ENCODE measurements at places on chromosomes 1 and 21. TPM values are rescaled to one million over a fixed set of nuclear protein-coding genes. Genes with fewer than 3 reads are reported as not detected.

GRCh38 chr21:38205940-38206339, 50.9 kb upstream of the KCNJ15 start:
- no peak for DNase-seq
- H3K27me3 ChIP-seq, result no peaks in the 10 kb centered on the region
- no peaks in the 10 kb centered on the region for H3K36me3 ChIP-seq
- H3K4me3 ChIP-seq, result no peak overlapping the region

Gene OR10Z1
- total RNA-seq, result not detected

DNA sequence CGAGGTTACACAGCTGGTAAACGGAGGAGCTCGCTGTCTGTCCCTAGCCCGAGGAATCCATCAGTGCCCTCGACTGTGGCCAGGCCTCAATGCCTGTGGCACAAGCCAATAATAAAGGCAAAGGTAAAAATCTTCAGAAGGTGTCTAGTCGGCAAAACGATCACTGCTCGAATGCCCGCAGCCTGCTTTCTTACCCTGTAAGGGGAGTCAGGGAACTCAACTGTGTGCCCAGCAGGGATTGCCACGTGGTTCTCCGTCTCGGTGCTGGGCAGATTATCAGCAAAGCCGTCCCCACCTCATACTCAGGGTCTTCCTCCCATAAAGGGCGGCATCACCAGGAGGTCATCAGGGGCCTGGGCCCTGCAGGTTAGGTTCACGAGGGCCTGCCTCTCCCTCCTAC, 103.4 kb downstream of the PAX7 start:
- no peak for DNase-seq
- H3K36me3 ChIP-seq, result no peaks in the 10 kb centered on the region
- no peak overlapping the region for H3K27ac ChIP-seq
- no peaks in the 10 kb centered on the region for H3K4me1 ChIP-seq
- no peak overlapping the region for H3K4me3 ChIP-seq
- no peaks in the 10 kb centered on the region for H3K27me3 ChIP-seq

GRCh38 chr21:33511639-33512038, 20.1 kb upstream of the DNAJC28 start:
- no peak overlapping the region for H3K27ac ChIP-seq
- H3K4me3 ChIP-seq, result no peak overlapping the region
- no peaks in the 10 kb centered on the region for H3K27me3 ChIP-seq
- H3K4me1 ChIP-seq, result no peaks in the 10 kb centered on the region
- H3K36me3 ChIP-seq, result peaks cover 21% of the 10 kb centered on the region
- no peak for DNase-seq

DNA sequence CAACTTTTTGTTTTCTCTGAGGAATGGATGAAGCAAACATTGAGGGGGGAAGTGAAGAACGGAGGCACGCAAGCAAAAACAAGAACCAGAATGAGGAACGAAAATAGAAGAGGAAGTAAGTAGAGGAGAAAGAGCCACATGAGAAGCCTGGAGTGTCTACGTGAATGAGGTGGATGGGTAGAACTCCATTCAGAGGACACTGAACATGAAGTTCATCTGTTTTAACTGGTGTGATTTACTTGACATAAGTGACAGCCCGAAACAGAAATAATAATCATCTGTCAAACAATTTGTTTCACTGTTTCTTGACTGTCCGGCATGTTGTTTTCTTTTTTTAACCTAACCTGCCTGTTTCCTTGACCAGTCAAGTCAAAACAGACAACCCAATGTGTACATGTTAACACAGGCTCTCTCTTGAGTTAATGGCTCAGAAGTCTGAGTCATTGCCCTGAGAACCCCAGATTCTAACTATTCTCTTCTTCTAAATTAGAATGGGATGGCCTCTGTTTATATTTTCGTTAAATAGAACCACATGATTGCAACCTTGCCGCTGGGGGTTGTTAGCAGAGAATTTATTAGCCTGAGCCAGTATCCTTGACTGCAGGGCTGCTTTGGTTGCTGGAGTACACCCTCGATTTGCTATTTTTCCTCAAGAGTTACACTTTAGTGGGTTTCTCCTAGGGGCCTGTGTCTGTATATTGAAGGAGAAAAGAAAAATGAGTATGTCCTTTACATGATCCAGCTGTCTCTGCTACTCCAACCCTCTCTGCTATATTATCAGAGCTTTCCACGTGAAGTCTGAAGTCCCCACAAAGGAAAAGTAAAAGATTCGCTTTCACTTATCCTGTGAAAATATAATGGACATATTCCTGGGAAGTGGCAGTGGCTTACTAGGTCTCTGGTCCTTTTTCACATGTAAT, 151.7 kb downstream of the ZC3H11B start:
- H3K27ac ChIP-seq, result peak overlapping the region; percentile 47
- DNase-seq, result no peak
- no peak overlapping the region for H3K4me3 ChIP-seq
- no peaks in the 10 kb centered on the region for H3K36me3 ChIP-seq
- no peaks in the 10 kb centered on the region for H3K27me3 ChIP-seq

Gene TMEM200B
- total RNA-seq, result 31.4 TPM

Gene PGBD5
- total RNA-seq, result 0.14 TPM

- no peaks in the 10 kb centered on the region for H3K27me3 ChIP-seq
- H3K4me3 ChIP-seq, result peak overlapping the region; percentile 81
- peaks cover 13% of the 10 kb centered on the region for H3K4me1 ChIP-seq
- no peak for DNase-seq
Observed at GRCh38 chr1:40372658-40373322, 737 bp upstream of the SMAP2 start.

DNA sequence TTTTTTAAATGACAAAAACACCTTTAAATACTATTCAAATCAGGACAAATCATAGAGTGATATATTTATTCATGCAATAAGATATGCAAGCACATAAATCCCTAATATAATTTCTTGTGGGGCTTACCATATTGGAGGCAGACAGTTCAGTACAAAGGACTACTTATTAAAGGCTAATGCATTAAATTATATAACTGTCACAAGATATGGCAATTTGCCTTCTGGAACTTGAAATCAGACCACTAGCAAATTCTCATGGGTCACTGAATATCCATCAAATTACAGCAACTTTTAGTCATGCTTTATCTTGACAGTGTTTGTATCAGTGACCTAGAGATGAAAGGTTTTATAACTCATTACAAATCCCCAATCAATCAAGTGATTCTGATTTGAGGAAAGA, 54.1 kb upstream of the NCAM2 start:
- DNase-seq, result no peak
- H3K27me3 ChIP-seq, result no peaks in the 10 kb centered on the region
- H3K4me1 ChIP-seq, result no peaks in the 10 kb centered on the region
- no peak overlapping the region for H3K27ac ChIP-seq

DNA sequence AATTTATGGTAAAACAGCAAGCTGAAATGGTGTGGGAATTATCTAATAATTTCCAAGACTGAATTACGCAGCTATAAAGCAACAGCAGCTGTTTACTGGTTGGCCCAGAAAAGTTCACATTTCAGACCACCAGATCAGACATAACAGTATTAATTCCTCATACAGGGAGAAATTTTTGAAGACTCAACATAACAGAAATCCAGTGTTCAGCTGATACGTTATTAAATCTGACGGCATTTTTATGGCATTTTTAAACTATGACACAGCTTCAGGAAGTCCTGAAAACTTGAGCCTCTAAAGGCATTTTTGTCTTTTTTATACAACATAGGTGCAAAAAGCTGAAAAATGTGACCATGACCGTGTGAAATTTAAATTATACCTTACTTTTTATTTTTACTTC, 91.2 kb downstream of the APP start:
- H3K4me1 ChIP-seq, result peaks cover 5% of the 10 kb centered on the region
- no peaks in the 10 kb centered on the region for H3K27me3 ChIP-seq
- no peak overlapping the region for H3K4me3 ChIP-seq
- no peak for DNase-seq

Gene PLA2G2C
- not detected for total RNA-seq

GRCh38 chr1:175273376-175274031, 80.9 kb upstream of the KIAA0040 start:
- DNase-seq, result no peak
- H3K4me1 ChIP-seq, result peaks cover 7% of the 10 kb centered on the region
- no peaks in the 10 kb centered on the region for H3K27me3 ChIP-seq
- no peak overlapping the region for H3K27ac ChIP-seq

DNA sequence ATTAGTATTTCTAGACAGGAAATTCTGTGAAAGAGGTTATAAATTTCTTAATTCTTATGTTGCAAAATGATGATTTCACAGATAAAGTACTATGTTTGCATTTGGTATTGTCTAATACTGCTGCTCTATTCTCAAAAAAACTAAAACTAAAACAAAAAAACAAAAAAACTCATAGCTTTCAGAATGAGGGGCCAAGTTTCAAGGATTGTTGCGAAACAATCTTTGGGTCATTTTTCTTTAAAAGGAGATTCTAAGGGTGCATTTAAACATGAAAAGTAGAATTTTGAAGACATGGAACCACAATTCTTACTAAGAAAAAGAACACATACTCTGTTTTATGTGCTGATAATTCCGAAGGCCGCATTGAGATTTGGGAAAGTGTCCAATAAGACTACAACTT, 645.1 kb downstream of the ADGRL2 start:
- DNase-seq, result no peak
- no peak overlapping the region for H3K27ac ChIP-seq
- peaks cover 5% of the 10 kb centered on the region for H3K4me1 ChIP-seq
- H3K4me3 ChIP-seq, result peak overlapping the region; percentile 33
- H3K27me3 ChIP-seq, result no peaks in the 10 kb centered on the region

GRCh38 chr1:59506952-59507351, 210.1 kb downstream of the FGGY start:
- H3K27ac ChIP-seq, result peak overlapping the region; percentile 48
- H3K27me3 ChIP-seq, result no peaks in the 10 kb centered on the region
- no peaks in the 10 kb centered on the region for H3K4me1 ChIP-seq
